ENCODE measurements at places on chromosomes 11 and 22. TPM values are rescaled to one million over a fixed set of nuclear protein-coding genes. Genes with fewer than 3 reads are reported as not detected.

KRTAP5-2 gene
- polyA plus RNA-seq: not detected

OR56A1 gene
- polyA plus RNA-seq: 0.03 TPM

TP53I11 gene
- 79.6 TPM for polyA plus RNA-seq

DCDC1 gene
- 3.3 TPM for polyA plus RNA-seq

IL10RA gene
- 4.5 TPM for polyA plus RNA-seq

All from renal cortex interstitium (tissue), 15 donors.